ENCODE measurements at places on chromosomes 6 and 20.

DNA sequence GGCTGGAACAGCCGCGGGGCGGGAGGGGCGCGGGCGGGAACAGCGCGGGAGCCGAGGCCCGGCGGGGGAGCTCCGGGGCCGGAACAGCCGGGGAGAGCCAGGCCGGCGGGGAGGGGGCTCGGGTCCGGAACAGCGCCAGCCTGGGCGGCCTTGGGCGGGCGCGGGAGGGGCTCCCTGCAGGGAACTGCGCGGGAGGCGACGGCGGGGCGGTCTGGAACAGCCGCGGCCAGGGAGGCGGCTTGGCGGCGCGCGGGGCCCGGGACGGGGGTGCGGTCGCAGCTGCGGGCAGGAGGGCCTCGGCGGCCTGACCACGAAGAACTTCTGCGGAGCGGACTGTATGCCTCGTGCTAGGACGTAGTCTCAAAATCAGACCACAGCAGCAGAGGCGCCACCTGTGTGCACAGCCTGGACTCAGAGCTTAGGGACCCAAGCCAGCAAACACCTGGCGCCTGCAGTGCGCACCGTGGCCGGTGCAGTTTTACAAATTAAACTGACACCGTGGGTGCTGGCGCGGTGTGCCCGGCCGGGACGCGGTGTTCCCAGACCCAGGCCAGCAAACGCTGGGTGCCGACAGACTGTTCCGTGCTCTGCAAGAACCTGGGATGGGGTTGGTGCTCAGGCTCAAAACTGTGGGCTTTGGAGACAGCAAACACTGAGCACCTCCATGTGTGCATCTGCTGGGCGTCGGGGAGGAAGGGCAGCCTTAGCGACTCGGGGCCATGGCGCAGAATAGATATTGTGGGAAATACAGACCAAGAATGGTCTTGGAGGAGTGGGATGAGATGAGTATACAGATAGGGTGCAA is 572 bp downstream of the ZNF341 start:
- DNase-seq = peak; percentile 94

- DNase-seq = peak; percentile 45
Observed at GRCh38 chr6:14499841-14500240, 382.3 kb downstream of the CD83 start.

DNA sequence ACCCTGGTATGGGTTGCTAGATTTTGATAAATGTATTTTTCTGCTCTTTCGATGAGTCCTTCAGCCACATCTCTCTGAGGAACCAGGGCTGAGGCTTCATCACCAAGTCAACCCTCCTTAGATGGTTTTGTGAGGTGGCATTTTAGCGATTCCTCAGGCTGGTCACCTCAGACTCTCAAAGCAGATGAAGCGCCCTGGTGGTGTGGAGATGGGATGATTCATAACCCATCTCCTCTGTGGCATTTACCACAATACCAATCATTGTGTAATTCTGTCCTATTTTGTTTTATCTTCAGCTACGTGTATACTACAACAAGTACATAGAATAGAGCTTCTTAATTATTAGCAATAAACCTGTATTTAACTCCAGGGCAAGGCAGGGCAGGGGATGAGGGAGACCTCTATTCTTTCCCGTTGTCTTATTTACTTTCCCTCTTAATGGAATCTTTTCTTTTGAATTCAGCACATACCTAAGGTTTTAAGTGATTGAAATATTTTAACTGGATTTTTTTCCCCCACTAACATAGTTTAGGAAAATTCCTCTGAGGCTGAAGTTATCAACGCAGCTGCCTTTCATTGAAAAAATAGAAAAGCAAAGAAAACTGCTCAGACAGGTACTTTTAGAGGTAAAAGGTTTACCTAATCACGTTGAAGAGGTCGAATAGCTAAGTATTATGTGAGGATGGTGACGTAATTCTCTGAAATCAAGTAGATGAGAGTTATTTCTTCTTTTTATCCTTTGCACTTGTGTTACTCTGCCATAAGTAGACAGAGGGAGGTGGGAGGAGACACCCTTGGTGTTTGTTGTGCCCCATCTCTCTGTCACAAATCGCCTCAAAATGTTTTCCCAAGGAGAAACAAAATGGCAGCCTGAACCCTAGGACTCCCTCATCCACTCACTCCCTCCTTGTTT is 57.4 kb upstream of the EDN3 start:
- DNase-seq = no peak

- no peak for DNase-seq
Observed at GRCh38 chr6:3322366-3322890, 63.7 kb downstream of the PSMG4 start.

DNA sequence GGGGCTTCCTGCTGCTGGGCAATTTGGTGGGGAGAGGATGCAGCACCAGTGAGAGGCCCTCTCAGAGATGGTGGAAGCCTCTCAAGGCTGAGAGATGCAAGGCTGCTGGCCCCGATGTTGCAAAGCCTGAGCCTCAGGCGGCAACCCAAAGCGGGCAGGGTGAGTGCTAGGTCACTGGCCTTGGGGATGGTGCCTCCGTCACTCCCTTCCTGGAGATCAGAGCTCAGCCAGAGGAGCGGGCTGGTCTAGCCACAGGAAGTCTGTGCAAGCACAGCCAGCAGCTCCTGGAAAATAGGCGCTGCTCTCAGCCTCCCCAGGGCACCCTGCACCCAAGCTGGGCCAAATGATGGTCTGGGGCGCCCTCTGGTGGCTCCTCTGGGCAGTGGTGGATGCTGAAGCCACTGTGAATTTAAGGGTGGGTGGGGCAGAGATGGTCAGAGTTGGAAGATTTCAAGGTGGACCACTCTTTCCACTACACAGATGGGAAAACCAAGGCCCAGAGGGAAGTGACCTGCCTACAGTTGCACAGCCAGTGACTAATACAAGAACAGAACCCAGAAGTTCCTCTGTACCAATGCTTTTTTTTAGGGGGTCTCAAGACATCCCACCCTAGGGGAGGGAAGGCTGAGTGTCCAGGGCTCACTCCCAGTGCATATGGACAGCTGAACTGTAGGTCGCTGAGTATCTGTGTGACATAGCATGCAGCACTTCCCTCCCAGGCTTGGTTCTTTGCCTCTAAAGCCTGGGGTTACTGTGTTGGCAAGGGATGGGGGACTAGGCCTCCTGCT is 20.8 kb downstream of the C20orf203 start:
- peak; percentile 91 for DNase-seq

- no peak for DNase-seq
Observed at GRCh38 chr20:58150772-58151171, 77.7 kb downstream of the ANKRD60 start.

DNA sequence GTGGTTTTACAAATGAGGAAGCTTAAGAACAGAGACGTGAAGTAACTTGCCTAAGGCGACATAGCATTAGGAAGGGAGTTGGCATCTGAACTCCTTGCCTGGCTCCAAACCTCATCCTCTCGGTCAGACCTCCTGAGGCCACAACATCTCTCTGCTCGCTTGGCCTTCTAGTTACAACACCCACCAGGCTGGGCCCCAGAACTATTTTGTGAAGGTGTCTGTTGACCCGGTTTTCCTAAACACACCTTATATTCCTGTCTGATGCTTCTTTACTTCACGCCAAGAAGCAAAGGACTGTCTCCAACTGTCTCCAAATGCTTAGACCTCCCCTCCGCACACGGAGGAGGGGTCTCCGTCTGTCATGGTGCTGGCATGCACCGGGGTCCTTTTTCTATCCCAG is 326.6 kb downstream of the THBS2 start:
- no peak for DNase-seq

DNA sequence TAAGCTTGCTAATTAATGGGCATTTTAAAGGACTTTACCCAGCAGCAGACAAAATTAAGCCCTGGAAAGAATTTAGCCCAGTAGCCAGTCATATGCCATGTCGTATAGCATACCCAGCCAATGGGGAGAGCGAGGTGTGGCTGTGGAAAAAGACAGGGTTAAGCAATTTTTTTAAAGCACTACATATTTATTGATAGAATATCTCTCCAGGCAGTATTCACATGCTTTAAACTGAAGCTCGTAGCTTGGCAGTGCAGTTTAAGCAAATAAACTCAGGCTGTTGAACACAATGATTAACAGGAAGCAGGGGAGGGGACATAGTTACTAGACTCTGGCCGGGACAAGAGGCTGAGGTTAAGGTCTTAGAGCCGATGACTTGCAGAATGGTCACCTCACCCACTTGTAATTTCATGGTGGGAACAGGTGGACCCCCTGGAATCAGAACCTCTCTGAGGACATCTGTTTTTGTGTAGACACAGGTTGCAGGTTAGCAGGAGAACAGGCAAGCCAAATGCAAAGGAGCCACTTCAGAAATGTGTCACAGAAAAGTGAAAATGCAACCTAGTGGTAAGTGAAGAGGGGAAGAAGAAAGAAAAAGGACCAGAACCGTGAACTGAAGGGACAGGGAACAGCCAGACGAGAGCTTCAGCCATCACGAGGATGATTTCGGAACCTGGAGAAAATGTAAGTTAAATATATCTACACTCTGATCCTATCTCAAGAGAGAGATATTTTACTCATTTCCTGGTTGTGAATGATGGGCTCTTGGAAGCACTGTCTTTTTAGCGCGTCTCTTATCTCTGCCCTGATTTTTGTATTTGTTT is 7.2 kb downstream of the GCNT2 start:
- no peak for DNase-seq

DNA sequence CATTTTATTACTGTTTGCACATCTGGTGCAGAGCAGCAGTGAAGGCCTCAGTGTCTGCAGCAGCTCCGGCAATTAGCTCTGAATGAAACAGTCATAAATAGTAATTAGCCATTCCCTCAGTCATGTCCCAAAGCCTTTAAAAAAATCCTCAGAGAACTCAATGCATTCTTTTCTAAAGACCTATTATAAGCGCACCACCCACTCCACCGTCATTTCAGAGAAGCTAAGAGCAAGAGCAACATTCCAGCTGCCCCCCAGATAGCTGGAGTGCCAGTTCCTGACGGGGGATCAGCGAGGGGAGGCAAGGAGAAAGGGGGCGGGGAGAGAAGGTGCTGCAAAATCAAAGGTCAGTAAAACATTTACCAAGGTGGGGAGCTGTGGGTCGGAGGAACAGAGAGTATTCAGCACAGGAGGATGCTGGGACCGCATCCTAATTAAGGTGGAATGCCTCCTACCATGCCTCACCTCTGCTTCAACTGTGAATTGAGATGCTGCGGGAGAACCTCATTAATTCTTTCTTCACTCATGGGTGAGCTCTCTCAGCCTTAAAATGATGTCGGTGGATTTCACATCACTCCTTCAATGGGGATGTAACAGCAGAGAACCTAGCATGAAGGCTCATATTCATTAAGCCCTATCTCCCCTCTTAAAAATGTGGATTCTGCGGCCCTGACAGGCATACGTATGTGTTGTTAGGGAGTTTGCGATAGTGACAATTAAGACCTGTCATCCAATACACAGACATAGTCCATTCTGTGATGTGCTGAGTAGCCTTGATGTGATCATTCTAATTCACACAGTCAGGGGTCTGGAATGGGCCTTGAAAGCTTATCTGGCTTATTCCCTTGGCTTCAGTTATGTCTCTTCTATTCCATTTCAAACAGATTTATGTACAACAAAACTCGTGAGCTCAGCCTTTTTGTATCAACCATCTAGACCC is 469.5 kb upstream of the NRSN1 start:
- no peak for DNase-seq

DNA sequence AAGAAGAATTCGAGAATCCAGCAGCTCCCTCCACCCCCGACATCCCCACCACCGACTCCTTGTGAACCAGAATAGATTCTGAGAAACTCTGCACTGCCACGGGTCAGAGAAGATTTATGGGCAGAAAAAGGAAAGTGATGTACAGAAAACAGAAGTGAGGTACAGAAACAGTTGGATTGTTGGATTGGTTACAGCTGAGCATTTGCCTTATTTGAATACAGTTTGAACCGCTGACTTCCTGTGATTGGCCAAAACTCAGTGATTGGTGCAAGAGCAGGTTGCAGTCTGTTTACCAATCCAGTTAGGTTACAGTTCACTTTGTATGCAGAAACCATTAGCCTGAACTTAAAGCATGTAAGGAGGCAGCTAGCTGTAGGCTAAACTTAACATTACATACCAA is 131.2 kb upstream of the HDDC2 start:
- DNase-seq = no peak

DNA sequence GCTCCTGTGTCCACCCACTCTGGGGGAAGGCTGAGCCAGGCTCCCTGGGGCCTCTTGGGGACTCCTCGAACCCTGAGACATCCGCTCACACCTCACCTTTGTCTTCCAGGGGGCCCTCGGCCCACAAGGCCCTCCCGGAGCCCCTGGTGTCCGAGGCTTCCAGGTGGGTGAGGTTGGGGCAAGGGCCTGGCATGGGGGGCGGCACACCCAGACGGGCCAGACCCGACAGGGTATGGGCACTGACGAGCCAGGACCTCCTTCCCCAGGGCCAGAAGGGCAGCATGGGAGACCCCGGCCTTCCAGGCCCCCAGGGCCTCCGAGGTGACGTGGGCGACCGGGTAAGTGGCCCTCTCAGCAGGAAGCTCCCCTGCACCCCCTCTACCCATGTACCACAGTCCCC is 13.4 kb downstream of the COL9A3 start:
- peak; percentile 18 for DNase-seq

DNA sequence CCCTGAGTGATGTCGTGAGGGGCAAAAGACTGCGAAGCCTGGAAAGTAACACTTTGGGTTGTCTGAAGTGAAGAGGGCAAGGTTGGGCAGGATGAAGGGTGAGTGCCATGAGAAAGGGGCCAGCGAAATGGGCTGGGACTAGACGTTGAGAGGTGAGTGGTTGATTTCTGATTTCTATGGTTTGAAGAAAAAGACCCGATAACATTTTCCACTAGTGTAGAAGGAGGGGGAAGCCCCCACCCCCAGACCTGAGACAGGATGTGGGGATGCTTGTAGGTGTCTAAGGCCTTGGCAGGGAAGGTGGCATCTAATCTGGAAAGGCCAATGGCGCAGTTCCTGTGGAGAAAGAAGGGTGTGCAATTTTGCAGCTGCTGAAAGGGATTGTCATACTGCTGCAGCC is 25.3 kb upstream of the KIF3B start:
- DNase-seq = no peak

DNA sequence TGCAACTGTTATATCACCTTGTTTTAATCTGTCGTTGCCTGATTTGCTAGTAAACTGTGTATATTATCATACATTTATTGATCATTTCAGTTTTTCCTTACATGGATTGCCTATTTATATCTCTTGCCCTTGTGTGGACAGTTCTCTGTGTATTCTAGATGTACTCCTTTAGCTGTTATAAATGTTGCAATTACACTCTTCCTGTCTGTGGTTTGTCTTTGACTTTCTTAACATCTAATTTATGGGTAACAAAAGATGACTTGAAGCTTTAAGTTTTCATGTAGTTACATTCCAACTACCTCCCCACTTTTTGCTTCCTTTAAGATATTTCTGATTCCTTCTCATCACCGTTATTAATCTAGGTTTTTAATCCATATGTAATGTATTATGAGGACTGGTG is 22.6 kb downstream of the PLCB1 start:
- DNase-seq = no peak
